Activated CD4-positive, alpha-beta T cell treated with anti-CD3 and anti-CD28 coated beads, Interleukin-2, amount 10 ng/mL, durations not matched to agents 24 days and 14 days (primary cell): ENCODE measurements at places on chromosomes 16 and 17. TPM values are rescaled to one million over a fixed set of nuclear protein-coding genes. Genes with fewer than 3 reads are reported as not detected.

Gene PHOSPHO1
- 0.09 TPM in 1 of 2 replicates, not detected in the other for total RNA-seq

Gene PDIA2
- total RNA-seq = not detected in 2 replicates

Gene CACNG1
- not detected in 2 replicates for total RNA-seq

Gene KRT12
- not detected in 2 replicates for total RNA-seq

Gene ASGR1
- 1.8 and 1.9 TPM in 2 replicates for total RNA-seq

Gene CMTM2
- total RNA-seq = 0.51 and 0.95 TPM in 2 replicates

GRCh38 chr17:14469971-14470370 is 169.1 kb downstream of the HS3ST3B1 start:
- H3K4me1 ChIP-seq = no peaks in the 10 kb centered on the region
- no peak for DNase-seq
- H3K27me3 ChIP-seq = no peaks in the 10 kb centered on the region
- no peak overlapping the region for H3K27ac ChIP-seq
- H3K36me3 ChIP-seq = no peaks in the 10 kb centered on the region

- no peaks in the 10 kb centered on the region for H3K4me1 ChIP-seq
- no peaks in the 10 kb centered on the region for H3K36me3 ChIP-seq
Measured at GRCh38 chr17:199191-199604, 17.7 kb upstream of the DOC2B start.

- peaks cover 14% of the 10 kb centered on the region for H3K36me3 ChIP-seq
- H3K4me3 ChIP-seq = peak overlapping the region; percentile 71
- peaks cover 75% of the 10 kb centered on the region for H3K27me3 ChIP-seq
- peak; percentile 76 for DNase-seq
- peaks cover 39% of the 10 kb centered on the region for H3K4me1 ChIP-seq
Measured at GRCh38 chr17:36937959-36938565, 787 bp downstream of the LHX1 start.

DNA sequence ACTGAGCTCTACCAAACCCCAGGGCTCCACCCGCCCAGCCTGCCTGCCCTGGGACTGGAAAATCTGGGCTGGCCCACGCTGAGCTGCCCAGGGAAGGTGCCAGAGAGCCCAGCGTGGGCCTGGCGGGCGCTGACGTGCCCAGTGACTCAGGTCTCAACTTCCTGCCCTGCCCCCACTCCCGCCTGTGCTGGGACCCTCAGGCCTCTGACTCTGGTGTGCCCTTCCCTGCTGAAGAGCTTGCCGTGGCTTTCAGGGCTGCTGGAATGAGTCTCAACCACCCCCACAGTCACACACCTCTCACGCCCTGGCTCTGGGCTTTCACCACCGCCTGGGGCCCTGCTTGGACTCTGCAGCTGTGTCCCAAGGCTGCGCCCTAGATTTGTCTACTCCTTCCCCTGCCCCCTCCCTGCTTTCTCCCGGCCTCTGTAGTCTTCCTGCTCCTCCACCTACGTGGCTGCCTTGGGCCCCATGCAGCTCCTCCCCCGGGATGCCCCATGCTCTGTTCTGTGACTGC is 10.4 kb downstream of the LLGL1 start:
- no peaks in the 10 kb centered on the region for H3K27me3 ChIP-seq
- no peak overlapping the region for H3K4me3 ChIP-seq
- peaks cover 2% of the 10 kb centered on the region for H3K36me3 ChIP-seq
- peak overlapping the region; percentile 58 for H3K27ac ChIP-seq
- no peak for DNase-seq
- peaks cover 6% of the 10 kb centered on the region for H3K4me1 ChIP-seq

- H3K27ac ChIP-seq = peak overlapping the region; percentile 95
- no peak for DNase-seq
Measured at GRCh38 chr16:87391324-87391949, 699 bp upstream of the MAP1LC3B start.

GRCh38 chr16:84820771-84821170 is 986 bp downstream of the CRISPLD2 start:
- H3K27me3 ChIP-seq = peaks cover 47% of the 10 kb centered on the region
- peak overlapping the region; percentile 75 for H3K4me3 ChIP-seq
- H3K36me3 ChIP-seq = no peaks in the 10 kb centered on the region
- H3K27ac ChIP-seq = no peak overlapping the region

DNA sequence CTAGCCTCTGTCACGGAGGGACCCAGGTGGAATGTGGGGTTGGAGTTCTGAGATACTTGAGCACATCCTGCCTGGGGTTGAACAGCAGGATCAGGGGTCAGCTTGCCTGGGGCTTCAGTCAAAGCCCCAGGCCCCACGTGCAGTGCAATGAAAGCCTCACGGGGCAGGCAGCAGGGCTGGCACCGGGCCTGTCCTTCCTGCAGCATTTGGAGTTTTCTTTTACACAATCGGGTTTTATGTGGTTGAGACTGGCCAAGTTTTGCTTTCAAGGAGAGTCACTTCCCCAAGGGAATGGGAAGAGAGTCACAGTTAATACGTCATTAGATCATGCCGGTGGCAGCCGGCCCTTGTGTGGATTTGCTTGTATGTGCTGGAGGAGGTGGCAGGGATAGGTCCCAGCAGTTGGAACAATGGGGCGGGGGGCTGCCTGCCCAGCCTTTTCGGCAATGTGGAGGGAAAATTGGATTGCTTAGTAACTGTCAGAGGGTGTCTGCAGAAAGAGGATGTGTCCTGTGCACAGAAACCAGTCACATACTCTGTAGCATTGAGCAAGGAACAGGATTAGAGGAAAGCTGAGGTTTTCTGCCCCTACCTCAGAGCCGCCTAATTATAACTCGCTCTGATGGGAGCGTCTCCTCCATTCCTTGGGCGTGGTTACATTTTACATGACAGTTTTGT is 4.5 kb downstream of the RMI2 start:
- no peak overlapping the region for H3K27ac ChIP-seq
- H3K27me3 ChIP-seq = no peaks in the 10 kb centered on the region
- no peak for DNase-seq
- peaks cover 59% of the 10 kb centered on the region for H3K4me1 ChIP-seq

GRCh38 chr17:47253541-47254402 is at the start of gene ITGB3:
Gene ITGB3 (plus strand): TSS chr17:47253827. CDS start chr17:47253862, 35 bp downstream.
- peaks cover 69% of the 10 kb centered on the region for H3K27me3 ChIP-seq
- peak within 1 kb of the TSS; percentile 87 for H3K4me3 ChIP-seq
- H3K4me1 ChIP-seq = peaks cover 25% of the 10 kb centered on the region
- peak; percentile 89 for DNase-seq

- no peak overlapping the region for H3K27ac ChIP-seq
- DNase-seq = no peak
- H3K4me1 ChIP-seq = peaks cover 8% of the 10 kb centered on the region
- no peaks in the 10 kb centered on the region for H3K27me3 ChIP-seq
- H3K4me3 ChIP-seq = no peak overlapping the region
Measured at GRCh38 chr17:20206068-20206467, 196.9 kb downstream of the SPECC1 start.

- peaks cover 11% of the 10 kb centered on the region for H3K27me3 ChIP-seq
- peaks cover 8% of the 10 kb centered on the region for H3K36me3 ChIP-seq
- no peak overlapping the region for H3K27ac ChIP-seq
Measured at GRCh38 chr17:35287286-35287811, 44.5 kb downstream of the SLFN5 start.
